ENCODE measurements at places on chromosomes 3 and 15. TPM values are rescaled to one million over a fixed set of nuclear protein-coding genes. Genes with fewer than 3 reads are reported as not detected.

DNA sequence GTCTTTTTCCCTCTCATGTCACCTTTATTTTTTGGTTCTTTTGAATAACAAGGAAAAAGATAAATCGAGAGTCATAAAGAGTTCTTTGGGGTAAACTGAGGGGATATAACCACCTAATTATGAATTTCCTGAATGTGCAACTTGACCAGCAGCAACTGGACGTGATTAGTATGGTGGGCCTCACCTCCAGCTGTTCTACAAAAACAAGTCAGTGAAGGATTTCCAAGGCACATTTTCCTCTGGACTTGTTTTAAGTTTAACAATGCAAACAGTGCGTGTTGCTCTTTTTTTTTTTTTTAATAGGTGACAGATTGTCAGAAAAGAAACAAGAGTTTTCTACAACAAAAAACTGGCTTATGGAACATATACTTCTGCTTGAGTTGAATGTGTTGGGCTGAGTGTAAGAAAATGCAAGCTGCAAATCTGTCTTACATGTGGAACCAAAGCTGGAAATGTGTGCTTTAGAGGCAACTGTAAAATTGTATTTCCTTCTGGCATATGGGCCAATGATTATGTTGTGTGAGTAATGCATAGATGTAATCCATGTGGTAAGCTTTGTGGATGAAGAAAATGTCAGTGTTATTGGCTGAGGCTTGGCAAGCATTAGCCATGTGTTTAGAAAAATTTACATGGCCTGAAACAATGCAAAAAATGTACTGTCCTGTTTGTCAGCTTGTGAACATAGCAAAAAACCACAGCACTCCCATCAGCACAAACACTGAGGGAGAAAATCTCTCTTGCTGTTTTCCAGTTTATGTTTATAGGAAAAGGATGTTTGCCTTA, 44.5 kb upstream of the FNDC3B start:
- no peak for DNase-seq

DNA sequence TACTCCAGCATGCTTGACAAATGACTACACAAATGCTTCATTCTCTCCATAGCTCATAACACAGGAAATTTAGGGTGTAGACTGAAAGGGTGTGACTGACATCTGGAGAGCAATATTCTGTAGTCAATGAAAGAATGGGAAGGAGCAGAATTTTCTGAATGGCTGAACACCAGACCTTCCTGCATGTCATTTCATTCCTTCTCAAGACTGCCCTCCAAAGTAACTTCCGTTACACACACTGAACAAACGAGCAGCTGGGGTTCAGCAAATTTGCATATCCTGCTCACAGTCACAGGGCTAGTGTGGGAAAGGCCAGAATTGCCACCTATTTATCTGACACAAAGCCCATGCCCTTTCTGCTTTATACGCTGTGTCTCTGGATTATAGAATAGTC, 325.0 kb upstream of the CFAP20DC start:
- DNase-seq: no peak

DNA sequence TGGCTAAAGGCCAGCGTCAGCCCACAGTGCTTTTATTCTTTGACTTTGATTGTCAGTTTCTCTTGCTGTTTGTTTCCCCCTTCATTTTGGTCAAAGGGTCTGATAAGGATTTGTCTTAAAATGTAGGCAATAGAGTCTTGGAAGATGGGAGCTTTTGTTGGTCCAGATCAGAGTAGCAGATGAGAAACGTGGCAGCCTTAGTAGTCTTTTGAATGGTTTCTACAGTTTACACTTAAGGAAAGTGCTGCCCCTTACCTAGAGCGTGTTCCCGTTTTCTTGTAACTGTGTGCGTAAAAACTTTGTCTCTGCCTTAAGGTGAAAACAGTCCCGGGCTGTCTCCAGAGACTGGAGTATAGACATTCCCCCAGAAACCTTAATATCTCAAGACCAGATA, 630 bp downstream of the LXN start:
- no peak for DNase-seq

DNA sequence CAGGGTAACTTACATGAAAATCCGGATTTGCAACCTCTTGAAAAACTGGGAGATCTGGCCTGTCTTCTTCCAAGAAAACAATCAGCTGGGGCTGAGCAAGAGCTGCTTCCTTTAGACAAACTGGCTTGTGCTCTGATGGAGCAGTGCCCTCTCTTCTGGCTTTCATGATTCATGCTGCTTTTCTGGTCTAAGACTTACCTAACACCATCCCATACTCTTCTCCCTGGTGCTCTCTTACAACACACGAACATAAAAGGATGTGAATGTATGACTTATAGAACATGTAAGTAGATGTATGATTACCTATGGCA, 9.9 kb downstream of the TJP1 start:
- DNase-seq: no peak

DNA sequence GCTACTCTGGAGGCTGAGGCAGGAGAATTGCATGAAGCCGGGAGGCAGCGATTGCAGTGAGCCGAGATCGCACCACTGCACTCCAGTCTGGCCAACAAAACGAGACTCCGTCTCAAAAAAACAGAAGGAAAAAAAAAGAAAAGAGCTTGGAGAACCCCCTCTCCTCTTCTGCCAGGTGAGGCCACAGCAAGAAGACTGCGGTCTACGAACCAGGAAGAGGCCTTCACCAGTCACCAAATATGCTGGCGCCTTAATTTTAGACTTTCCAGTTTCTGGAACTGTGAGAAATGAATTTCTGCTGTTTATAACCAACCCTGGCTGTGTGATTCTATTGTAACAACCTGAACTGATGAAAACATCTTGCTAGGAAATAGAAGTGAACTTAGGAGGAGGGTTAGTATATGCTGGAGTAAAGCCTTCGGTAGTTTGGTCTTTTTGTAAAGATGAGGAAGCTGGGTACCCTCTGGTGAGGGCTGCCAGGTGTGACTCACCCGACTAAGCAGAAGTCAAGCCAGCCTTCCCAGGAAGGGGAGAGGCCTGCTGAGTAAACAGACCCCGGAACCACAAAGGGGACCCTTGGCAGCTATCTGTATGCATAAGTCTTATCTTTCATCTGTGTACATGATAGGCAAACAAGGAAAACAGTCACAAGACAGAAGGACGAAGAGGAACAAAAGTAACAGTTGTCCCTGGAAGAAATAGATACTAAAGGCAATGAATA, 78.7 kb downstream of the KLF13 start:
- no peak for DNase-seq

COPB2 gene
- total RNA-seq: 87.6 TPM

CPN2 gene
- not detected for total RNA-seq

LARP6 gene
- not detected for total RNA-seq
